ENCODE measurements at places on chromosomes 12 and 14.

DNA sequence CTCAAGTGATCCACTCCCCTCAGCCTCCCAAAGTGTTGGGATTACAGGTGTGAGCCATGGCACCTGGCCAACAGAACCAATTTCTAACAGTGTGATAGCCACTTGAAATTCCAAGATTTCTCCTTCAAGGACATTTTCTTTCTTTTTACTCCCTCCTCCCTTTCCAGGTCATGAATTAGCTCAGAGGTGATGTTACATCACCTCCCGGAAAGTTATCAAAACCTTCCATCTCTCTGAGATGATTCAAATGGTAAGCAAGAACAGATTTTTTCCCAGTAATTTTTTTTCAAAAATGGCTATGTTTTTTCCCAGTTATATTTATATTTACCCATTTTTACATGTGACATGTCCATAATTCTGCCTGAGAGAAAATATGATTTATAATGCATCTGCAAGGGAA is 15.6 kb upstream of the SMAGP start:
- no peak overlapping the region for H3K4me3 ChIP-seq
- H3K27ac ChIP-seq = no peak overlapping the region
- no peaks in the 10 kb centered on the region for H3K27me3 ChIP-seq
- DNase-seq = no peak

GRCh38 chr12:40650038-40650704 is 42.1 kb upstream of the CNTN1 start:
- H3K4me1 ChIP-seq = no peaks in the 10 kb centered on the region
- no peaks in the 10 kb centered on the region for H3K36me3 ChIP-seq
- no peaks in the 10 kb centered on the region for H3K27me3 ChIP-seq
- no peak for DNase-seq
- H3K27ac ChIP-seq = no peak overlapping the region

- H3K27me3 ChIP-seq = no peaks in the 10 kb centered on the region
- no peak overlapping the region for H3K27ac ChIP-seq
- H3K4me3 ChIP-seq = no peak overlapping the region
- H3K36me3 ChIP-seq = no peaks in the 10 kb centered on the region
- peaks cover 12% of the 10 kb centered on the region for H3K4me1 ChIP-seq
- no peak for DNase-seq
Observed at GRCh38 chr14:66143387-66144112, 342.6 kb upstream of the CCDC196 start.

DNA sequence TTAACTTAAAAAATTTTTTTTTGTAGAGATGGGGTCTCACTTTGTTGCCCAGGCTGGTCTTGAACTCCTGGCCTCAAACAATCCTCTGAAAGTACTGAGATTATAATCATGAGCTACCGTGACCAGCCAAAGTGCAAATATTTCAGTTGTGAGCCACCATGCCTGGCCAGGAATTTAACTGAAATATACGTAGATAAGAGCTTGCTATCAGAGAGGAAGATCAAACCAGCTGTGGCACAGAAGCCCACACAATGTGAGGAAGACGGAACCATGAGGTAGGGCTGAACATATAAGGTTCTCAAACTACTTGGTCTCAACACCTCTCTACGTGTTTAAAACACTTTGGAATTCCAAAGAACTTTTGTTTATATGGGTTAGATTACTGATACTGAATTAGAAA is 29.1 kb downstream of the ATG14 start:
- H3K27ac ChIP-seq = no peak overlapping the region
- DNase-seq = no peak
- no peaks in the 10 kb centered on the region for H3K27me3 ChIP-seq
- peaks cover 3% of the 10 kb centered on the region for H3K36me3 ChIP-seq
- H3K4me1 ChIP-seq = no peaks in the 10 kb centered on the region

DNA sequence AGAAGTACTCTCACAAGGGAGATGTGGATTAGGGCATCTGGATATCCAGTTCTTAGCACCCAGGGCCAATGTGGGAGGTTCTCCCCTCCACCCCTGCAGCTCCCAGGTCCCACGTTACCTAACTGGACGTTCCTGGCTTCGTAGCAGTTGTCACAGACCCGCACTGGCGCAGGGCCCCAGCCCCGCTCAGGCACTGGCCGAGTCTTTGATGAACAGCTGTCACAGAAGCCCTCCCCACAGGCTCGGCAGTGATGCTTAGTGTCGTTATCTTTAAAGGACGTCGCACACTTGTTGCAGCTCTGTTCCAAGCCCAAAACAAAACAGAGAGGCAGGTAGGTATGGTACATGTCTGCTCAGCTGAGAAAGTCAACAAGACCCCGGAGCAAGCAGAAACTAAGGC is 48.4 kb downstream of the DCAF4 start:
- H3K4me1 ChIP-seq = no peaks in the 10 kb centered on the region
- no peak for DNase-seq
- no peak overlapping the region for H3K27ac ChIP-seq
- no peaks in the 10 kb centered on the region for H3K27me3 ChIP-seq

Data from GM12878 (cell line).